Sciatic nerve (tissue), 2 donors: ENCODE measurements at places on chromosomes 4 and X. TPM values are rescaled to one million over a fixed set of nuclear protein-coding genes. Genes with fewer than 3 reads are reported as not detected.

Gene TMEM47
- 20.7 TPM for total RNA-seq

GRCh38 chrX:135596495-135596894 is 76.0 kb downstream of the INTS6L start:
- DNase-seq = peak; percentile 61

Gene SPANXA1
- not detected for total RNA-seq

DNA sequence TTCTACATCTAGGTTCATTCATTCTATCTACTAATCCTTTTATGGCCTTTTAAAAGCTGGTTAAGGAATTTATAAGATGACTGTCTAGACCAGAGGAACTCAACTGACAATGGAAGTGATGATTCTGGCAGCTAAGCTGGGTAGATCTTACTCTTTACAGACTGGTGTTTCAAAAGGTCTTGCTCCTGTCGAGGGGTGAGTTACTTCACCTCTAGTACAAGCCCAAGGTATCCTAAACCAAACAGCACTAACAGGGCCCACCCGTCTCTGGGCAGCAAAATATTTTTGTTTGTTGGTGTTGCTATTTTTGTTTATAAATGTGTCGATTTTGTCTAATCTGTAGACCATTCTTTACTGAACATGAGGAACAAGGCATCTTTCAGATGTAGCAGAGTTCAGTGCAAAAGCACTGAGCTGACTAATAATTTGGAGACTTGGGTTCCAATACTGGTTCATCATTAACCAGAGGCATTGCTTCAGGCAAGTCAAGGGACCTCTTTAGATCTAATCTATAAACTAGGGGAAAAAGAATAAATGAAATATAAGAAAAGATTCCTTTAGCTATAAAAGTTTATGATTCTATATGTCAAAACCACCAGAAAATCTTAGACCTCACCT is 90.3 kb upstream of the FRG1 start:
- DNase-seq = no peak

DNA sequence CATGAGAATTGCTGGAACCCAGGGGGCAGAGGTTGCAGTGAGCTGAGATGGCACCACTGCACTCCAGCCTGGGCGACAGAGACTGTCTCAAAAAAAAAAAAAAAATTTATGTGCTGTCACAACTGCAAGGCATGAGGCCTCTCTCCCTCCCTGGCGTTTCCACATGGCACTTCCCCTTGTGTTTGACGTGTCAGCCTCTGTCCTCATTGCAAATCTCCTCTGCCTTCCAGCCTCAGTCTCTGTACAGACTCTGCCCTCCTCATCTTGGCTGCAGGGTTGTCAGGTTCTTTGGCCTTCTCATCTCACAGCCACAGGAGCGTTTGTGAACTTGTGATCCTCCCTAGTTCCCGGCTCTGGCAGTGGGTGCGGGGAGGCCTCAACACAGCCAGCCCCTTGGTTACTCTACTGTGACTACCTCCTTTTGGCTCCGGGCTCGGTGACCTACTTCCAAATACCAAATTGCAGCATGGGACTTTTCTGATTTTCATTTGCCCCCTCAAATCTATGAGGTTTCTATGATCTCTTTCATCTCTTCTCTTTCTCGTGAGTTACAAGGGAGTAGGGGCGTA is 250.0 kb downstream of the CBR4 start:
- no peak for DNase-seq

Gene GYG2
- 10.9 TPM for total RNA-seq

DNA sequence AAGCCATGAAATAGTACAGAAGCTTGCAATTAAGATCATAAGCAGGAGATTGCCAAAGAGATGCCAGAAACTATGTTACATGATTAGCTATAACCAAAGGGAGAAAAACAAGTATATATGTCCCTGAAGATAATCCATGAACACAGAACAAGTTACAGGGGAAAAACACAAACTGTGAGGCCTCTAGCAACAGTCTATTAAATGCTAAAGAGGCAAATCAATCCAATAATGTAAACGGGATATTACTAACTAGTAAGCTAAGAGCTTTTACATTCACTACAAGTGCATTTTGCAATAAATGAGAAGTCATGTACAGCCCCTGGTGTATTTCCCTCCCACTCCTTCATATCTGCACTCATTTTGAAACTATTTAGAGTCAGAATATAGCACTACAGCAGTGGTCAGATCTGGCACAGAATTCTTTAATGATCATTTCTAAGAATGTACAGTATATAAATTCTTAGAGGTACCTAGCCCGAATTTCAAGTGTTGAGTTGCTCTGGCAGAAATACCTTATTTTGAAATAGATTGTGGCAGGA is 449.8 kb upstream of the SMIM31 start:
- no peak for DNase-seq

Gene PAGE2
- total RNA-seq = not detected

Gene SSX2B
- total RNA-seq = not detected

- no peak for DNase-seq
Measured at GRCh38 chrX:39955625-39956024, 142.1 kb downstream of the BCOR start.

Gene PDLIM3
- 9.8 TPM for total RNA-seq

GRCh38 chr4:40246011-40246900 is 49.4 kb downstream of the RHOH start:
- DNase-seq = no peak

Gene PNCK
- total RNA-seq = 1.6 TPM

DNA sequence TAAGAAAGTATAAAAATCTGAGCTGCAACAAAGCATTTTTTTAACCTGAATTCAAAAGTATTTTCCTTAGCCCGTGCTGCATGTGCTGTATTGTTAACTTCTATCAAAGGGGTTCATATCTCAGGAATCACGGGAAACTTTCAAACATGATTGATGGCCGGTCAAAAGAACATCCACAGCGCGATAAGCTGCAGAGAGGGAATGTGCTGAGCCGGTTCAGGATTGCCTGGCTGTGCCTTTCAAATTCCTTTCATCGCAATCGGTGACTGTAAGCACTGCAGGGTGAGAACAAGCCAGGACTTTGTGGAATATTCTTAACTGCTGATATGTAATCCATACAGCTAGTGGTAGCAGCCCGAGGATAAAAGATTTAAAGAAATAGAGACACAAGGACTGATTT is 210.9 kb upstream of the NOCT start:
- no peak for DNase-seq

Gene CRMP1
- 0.49 TPM for total RNA-seq

DNA sequence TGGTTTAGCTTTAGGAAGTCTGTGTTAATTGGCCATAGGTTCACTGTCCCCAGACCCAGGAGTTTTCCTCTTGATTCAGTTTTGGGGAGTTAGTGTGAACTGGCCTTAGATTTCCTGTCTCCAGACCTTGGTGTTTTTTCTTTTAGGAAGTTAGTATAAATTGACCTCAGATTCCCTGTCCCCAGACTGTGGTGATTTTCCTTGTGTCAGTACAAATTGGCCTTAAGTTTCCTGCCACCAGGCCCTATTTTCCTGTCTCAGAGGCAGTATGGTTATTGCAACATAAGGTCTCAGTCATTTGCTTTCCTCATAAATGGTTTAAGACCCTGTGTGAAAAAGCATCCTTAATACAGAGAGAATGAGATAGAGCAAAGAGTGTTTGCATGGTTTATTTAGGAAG is 595.8 kb downstream of the NLGN4X start:
- DNase-seq = no peak

GRCh38 chr4:39565878-39566600 is 38.8 kb upstream of the UGDH start:
- no peak for DNase-seq

DNA sequence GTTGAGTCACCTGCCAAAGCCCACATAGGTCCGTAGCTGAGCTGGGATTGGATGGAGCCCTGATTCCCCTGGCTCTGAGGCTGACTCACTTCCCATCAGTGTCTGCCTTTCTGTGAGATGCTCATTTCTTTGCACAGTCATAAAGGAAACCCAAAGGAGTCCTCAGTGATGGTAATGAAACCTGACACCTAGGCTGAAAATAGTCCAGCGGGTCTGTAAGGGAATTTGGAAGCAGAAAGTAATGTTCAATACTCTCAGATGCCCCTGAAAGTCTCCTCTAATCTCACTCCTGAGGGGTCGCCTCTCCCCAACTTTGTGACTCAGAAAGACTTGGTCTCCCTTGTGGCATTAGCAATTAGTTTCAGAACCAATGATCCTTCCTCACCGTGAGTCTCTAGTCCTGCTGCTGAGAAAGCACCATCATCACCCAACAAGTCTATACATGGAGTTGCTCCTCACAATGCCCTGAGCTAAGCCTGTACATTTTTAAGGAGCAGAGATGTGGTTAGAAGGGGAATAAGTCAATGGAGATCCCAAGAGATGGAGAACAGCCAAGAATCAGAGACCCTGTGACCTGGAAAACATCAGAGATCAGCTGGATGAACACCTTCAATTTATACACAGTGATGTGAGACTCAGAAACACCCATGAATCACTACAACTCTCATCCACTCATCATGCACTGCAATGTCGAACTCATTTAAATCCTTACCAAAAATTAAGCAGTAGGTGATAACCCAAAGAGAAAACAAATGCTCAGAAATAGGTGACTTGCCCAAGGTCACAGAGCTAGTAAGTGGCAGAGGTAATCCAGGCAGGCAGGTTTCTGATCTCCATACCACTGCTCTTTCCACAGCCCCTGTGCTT is 219.0 kb upstream of the CPEB2 start:
- no peak for DNase-seq

DNA sequence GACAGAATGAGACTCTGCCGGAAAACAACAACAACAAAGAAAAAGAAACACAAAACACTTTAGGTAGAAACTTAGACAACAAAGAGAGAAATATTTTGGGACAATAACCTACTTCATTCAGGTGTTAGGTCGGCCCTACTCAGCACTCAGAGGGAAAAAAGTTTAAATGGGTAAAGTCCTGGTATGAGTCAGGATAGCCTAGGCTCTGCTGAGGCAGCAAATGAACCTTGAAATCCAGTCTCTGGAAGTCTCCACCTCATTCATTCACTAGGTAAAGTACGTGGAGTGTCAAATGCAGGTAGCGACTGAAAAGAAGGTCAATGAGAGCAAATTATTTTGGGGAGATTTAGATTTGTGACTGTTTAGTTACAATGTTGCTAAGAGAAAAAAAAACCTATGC is 127.4 kb downstream of the FHDC1 start:
- DNase-seq = no peak

DNA sequence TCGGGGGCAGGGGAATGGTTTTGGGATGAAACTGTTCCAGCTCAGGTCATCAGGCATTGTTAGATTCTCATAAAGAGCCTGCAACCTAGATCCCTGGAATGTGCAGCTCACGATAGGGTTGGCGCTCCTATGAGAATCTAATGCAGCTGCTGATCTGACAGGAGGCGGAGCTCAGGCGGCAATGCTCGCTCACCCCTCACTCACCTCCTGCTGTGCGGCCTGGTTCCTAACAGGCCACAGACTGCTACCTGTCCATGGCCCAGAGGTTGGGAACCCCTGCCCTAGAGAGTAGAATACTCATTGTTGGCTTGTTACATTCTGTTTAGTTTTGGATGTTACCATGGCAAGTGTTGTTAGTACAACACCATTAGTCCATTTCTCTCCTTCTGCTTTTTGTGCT is 40.8 kb upstream of the STX18 start:
- no peak for DNase-seq

DNA sequence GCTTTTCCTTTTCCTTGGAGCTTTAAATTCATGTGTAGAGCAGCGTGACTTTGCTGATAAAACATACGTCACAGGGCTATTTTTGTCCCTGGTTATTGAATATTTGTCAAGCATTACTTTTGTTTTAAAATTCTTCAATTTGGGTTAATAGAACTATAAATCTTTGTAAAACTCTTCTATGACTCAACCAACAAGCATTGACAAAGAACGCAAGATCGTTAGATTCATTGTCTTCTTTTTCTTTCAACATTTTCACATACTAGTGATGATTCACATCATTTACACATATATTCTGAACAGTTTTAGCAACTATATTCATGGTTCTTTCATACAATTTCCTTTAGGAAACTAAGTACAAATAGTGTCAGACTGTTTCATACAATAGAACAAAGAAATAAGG is 72.0 kb upstream of the GPM6A start:
- no peak for DNase-seq

Gene ARHGEF6
- total RNA-seq = 30.4 TPM

GRCh38 chr4:8939840-8940742 is 68.5 kb upstream of the HMX1 start:
- DNase-seq = no peak

GRCh38 chr4:174036576-174036975 is 246.9 kb downstream of the FBXO8 start:
- no peak for DNase-seq

- no peak for DNase-seq
Measured at GRCh38 chrX:38960137-38960536, 158.9 kb downstream of the MID1IP1 start.

DNA sequence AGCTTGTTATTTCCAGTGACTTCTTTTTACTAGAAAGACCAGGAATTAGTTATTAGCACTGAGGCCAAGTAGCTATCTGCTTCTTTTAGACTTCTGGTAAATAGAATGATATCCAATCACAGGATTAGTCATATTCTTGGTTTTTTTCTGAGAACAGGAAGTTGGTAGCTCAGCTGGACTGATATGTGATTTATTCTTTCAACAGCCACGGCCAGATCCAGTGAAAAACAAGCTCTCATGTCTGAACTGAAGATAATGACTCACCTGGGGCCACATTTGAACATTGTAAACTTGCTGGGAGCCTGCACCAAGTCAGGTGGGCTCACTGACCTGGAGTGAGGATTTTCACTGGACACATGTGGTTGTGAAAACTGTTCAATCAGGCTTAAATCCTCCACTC is 48.6 kb downstream of the PDGFRA start:
- DNase-seq = no peak

DNA sequence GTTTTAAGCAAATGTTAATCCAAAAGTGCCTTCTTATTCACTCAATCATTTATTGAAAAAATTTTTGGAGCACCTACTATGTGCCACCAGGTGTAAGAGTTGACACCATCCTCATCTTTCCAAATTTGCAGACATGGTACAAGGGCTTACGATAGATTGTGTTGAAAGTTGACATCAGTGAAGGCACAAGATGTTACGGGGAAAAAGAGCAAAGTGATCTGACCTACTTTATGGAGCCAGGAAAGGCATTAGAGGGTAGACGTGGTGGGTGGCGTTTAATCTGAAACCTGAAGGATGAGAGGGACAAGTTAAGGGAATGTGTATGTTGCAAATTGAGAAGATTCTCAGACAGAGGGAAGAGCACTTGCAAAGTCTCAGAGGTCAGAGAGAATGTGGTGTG is 167.8 kb upstream of the HAND2 start:
- DNase-seq = no peak

DNA sequence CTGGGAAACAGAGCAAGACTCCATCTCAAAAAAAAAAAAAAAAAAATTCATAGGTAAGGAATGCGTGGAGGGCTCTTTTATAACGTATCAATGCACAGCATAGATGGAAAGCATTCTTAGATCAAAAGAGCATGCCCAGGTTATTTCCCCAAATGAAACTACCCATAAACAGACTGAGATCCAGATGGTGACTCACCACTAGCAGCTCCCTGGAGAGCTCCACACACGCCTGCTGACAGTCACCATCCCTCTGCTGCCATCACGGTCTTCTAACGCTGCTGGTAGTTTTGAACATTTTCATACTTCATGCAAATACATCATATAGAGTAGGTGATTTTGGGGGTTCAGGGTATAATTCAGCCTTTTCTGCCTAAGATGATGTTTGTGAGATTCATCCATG is 136.9 kb downstream of the ASMT start:
- no peak for DNase-seq
